ENCODE measurements at places on chromosomes 16 and 17.
A peak's percentile ranks its signal among the peaks of the same experiment; 100 is the strongest.

DNA sequence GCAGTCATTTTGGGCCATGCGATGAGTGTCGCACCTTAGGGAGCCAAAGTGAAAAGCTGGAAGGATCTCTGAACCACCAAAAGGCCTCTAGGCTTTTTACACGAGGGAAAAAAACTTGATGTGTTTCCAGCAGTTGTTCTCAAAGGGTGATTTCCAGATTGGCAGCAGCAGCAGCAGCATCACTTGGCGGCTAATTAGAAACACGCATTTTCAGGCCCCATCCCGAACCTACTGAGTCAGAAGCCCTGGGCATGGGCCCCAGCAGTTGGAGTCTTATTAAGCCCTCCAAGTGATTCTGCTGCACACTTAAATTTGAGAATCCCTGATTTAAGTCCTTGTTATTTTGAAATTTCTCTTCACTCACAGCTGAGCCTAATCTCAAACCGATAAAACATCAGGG, 25.3 kb upstream of the PYY start:
- DNase-seq, result no peak

GRCh38 chr17:44049294-44050060, 17.0 kb downstream of the LSM12 start:
- no peak for DNase-seq

DNA sequence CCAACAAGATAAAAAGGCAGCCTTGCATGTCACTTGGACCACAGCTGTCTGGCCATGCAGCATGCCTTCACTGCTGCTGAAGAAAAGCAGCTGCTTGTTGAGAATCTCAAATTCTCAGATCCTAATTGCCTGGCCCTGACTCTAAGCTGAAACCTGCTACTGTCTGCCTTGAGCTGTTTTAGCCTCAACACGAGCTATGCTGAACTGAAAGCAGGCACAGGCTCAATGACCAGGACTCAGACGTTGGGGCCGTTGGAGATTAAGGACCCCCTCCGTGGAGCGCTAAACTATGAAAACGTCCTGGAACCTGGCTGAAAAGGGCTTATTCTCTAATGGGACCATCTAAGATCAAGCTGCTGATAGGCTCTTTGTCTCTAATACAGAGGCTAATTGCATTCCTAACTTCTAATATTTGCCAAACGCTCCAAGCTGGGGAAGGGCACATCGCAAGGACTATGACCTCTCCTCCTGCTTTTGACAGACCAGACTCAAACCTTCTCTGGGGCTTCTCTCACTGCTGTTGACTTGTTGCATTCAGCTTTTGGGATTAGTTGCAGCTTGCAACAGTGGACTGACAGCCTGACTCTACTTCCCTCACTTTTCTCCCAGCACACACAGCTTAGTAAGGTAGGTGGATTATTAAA, 4.6 kb upstream of the PLK1 start:
- peak; percentile 44 for DNase-seq

- DNase-seq, result no peak
Measured at GRCh38 chr16:49556606-49557446, 183.2 kb downstream of the C16orf78 start.

DNA sequence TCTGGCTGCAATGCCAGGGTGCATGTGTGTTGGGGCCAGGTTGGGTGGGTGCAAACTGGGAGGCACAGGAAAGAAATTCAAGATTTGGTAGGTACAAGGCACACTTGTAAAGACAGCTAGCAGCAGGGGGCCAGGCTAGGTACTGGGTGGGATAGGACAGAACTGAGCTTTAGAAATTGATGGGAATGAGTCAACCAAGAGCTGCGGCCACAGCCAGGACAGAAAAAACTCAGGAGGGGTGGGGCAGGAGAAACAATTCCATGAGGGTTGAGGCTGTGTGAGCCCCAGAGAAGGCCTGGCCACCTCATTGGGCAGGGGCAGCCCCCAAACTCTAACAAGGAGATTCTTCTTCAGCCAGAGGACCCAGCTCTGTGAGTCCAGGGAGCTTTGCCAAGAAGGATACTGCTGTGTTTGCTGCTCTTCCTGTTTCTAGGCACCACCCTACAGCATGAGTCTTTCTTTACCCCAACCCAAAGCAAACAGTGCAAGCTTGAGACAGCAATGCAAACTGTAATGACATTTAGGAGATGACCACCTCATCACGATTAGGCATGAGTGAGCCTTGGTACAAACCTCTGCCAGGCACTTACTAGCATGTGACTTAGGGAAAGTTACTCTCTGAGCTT, 21.3 kb upstream of the CCDC182 start:
- no peak for DNase-seq

- no peak for DNase-seq
Measured at GRCh38 chr16:86398201-86398600, 112.1 kb upstream of the FOXF1 start.

GRCh38 chr17:1592751-1593629, 30.4 kb upstream of the PITPNA start:
- DNase-seq, result no peak

GRCh38 chr17:39660397-39661385, 4.5 kb upstream of the TCAP start:
- no peak for DNase-seq

DNA sequence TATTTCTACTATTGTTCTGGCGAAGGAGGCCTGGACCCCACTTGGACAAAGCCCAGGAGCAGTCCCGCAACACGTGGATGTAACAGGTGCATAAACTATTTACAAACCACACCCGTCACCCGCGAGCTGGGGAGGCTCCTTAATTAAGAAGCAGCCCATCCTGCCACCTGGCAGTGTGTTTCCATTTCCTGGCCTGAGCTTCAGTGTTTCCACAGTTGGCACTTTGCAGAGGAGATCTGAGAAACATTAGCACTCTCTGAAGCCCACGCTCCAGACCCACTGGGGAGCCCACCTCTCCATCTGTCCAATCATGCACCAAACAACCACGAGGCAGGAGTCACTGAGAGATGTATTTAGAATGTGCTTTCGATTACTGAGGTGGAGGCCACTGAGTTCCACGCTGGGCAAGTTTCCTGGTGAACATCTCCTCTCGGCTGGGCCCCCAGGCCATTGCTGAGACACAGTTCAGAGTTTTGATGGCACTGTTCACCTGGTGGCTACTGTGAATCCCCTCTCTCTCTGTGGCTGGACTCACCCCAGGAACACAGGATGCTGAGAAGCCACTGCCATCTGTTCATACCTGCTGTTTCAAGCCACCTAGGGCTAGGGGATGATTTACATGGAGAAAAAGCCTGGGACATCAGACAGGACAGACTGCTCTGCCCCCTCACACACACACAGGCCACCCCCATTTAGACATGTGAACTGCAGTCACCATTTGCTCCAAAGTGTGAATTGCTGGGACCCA, 129.1 kb downstream of the AIPL1 start:
- DNase-seq, result no peak

DNA sequence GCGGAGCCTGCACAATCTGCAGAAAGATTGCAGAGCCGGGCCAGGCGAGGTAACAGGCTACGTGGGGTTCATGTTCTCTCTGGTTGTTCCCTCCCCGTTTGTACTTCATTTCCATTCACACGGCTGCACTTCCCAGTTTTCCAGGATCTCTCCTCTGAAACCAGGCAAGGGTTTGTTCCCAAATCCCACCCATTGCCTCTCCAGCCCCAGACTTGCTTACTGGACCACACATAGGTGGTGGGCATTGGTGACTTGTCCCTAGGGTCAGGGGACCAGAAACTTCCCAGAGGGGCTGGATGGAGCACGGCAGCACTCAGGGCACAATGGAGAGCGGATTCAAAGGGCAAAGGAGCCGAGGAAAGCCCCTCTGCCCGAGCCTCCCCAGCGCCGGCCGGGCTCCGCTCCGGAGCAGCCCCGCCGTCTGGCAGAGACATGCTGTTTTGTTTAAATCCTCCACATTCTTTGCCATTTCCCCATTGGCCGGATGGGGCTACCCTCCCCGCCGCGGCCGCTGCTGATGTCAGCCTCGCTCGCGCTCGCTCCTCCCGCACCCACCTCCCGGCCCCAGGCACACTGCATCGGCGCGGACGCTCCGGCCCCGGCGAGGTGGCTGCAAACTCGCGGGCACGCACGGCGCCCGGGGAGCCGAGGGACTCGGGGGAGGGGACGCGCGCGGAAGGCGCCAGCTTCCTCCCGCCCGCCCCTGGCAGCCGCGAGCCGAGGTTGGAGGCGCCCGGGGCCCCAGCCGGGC, at the start of gene PITPNC1:
TSS of gene PITPNC1 (plus strand) at position 545 of the 751 bp plus-strand sequence.
- peak; percentile 85 for DNase-seq

- no peak for DNase-seq
Measured at GRCh38 chr17:64005734-64006167, 7.6 kb downstream of the PRR29 start.

DNA sequence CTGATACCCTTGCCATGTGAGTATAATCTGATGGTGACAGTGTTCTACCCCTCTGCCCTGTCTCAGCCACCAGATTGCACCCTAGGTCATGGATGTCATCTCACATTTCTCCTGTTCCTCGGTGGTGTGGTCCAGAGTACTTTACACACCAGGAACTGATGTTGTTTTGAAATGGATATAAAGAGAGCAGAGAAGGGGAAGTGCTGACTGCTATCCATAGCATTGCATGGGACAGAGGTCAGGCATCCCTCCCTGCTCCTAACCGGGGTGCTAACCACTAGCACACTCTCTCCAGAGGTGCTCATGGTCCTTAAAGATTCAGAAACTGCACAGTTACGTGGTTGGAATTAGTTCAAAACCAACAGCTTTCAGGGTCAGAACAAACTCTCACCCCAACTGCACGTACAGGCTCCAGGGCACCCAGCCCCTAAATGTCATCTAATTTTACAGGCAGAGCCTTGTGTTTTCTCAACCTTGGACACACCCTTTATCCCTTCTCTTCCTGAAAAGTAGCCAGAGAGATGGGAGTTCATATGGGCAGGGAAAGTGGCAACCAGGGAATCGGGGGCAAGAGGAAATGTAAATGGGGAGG, 16.3 kb downstream of the TTLL6 start:
- DNase-seq, result no peak

DNA sequence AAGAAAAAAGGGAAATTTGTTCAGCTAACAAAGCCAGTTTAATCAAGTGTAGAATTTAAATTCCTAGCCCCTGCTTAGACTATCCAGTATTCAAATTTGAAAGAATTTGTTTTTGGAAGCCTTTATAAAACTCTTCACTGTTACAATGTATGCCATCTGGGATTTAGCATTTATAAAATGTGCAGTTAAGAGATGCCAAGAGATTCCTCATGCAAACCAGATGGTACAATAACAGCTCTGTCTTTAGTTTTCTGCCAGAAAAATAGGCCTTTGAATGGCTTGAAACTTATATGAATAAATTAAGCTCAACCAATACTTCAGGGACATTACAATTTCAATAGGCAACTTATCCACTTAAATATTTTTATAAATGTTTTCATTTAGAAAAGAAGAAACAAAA, 6.8 kb upstream of the ANKS4B start:
- DNase-seq, result no peak

- DNase-seq, result no peak
Measured at GRCh38 chr16:65659758-65660157, 537.9 kb upstream of the CDH11 start.

GRCh38 chr16:52439171-52439701, 107.7 kb downstream of the TOX3 start:
- no peak for DNase-seq

DNA sequence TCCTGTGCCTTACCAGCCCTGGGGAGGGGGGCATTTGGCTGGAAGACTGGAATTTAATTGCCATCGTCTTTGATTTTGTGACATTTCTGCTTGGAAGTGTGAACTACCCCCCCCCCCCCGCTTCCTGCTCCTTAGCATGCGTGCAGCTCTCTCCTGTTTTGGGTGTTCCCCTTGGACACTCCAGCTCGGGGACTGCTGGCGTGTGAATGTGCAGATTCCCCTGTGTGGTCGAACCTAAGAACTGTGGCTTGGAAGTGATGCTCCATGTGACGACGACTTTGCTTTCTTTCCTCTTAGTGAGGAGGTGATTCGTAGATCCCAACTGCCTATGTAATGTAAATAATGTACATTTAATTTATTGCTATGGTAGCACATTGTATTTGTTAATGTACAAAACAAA, 26.1 kb downstream of the OR1D5 start:
- DNase-seq, result no peak

DNA sequence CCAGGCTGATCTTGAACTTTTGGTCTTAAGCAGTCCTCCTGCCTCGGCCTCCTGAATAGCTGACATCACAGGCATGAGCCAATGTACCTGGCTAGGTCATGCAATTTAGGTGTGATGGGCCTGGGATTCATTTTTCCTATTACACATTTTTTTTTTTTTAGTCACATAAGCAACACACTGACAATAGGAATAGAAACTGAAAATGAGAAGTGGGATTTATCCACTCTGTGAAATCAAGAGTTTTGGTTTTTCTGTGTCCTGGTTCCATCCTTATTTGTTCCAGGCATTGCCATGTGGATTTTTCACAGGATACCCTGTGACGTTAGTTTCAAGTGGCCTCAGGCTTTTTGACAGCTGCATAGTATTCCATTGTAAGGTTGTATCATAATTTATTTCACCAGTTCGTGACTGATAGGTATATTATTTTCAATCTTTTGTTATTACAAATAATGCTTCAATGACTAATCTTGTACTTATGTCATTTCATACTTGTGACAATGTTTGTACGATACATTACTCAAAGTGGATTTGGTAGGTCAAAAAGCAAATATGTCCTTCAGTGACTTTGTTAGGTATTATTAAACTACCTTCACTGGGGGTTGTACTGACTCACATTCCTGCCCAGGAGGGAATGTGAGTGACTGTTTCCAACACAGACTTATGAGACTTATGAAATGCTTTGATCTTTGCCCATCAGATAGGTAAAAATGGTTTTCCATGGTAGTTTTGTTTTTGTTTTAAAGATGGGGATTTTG, 10.6 kb downstream of the ADCY7 start:
- no peak for DNase-seq

DNA sequence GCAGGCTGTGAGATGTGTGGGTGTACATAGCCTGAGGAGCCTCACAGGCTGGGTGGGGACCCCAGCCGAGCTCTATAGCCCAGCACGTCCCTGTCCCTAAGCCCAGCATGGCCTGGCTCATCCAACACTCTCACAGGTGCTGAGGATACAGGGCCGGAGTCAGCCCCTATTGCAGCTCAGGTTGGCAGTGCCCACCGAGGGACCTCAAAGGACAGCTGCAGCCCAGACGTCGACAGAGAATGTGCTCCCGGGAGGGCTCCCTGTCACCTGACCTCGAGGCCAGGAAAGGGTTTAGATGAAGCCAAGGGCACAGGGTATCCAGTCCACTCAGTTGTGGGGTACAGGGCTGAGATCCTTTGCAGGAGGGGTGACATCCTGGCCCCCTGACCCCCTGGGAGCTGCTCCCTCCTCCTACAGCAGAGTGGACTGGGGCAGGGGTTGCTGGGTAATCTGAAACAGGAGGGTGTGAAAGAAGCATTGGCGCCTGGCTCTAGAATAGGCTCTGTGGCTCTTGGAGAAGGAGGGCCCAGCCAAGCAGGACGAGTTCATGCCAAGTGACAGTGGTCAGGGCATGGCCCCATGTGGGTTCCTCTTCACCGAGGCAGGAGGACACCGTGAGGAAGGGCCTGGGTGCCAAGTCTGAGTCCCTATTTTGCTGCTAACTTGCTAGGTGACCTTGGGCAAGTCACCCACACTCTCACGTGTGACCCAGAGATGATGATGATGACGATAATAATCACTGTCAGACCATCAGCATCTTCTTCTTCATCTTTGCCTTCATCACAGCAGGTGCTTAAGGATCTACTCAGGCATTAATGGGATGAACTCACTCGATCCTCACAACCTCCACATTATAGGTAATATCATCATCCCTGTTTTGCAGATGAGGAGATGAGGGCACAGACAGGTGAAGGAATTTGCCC, 68.0 kb downstream of the RMI2 start:
- no peak for DNase-seq

GRCh38 chr16:8721336-8722024, 47.1 kb downstream of the ABAT start:
- DNase-seq, result no peak

- DNase-seq, result peak; percentile 88
Measured at GRCh38 chr16:70778901-70779309, 22.1 kb downstream of the VAC14 start.

GRCh38 chr16:70481929-70482536, 27.6 kb downstream of the FCSK start:
- no peak for DNase-seq

Data from right lung (tissue), 10 donors.